T-helper 1 cell (primary cell): ENCODE measurements at places on chromosomes 3 and 15.

DNA sequence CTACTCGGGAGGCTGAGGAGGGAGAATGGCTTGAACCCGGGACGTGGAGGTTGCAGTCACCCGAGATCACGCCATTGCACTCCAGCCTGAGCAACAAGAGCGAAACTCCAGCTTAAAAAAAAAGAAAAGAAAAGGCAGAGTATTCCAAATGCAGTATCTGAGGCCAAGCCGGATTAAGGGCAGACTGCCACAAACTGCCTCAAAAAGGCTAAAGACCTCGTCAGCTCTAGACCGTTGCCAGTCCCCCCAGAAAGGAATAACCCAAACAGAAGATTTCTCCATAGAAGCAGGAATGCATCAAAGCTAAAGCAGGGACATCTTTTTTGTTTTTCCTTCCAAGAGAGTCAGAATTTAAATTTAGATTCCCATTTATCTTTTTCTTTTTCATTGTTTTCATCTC, 72.9 kb downstream of the TM4SF4 start:
- no peak for DNase-seq

DNA sequence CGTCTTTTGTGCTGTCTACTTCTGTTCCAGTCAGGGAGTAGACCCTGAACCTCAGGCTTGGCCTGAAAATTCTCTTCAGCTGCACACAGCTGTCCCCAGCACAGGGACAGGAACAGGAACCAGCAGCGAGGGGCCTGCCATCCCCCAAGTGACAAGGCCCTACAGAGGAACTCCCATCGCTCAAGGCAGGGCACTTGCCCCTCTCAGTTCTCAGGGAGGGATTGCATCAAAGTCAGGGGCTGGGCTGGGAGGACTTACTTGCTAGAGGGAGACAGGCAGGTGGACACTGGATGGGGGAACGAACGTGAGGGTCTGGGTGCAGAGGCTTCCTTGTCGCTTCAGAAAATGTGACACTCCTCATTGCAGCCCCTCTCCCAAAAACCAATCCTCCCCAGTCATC, 163.6 kb downstream of the CHSY1 start:
- no peak for DNase-seq

DNA sequence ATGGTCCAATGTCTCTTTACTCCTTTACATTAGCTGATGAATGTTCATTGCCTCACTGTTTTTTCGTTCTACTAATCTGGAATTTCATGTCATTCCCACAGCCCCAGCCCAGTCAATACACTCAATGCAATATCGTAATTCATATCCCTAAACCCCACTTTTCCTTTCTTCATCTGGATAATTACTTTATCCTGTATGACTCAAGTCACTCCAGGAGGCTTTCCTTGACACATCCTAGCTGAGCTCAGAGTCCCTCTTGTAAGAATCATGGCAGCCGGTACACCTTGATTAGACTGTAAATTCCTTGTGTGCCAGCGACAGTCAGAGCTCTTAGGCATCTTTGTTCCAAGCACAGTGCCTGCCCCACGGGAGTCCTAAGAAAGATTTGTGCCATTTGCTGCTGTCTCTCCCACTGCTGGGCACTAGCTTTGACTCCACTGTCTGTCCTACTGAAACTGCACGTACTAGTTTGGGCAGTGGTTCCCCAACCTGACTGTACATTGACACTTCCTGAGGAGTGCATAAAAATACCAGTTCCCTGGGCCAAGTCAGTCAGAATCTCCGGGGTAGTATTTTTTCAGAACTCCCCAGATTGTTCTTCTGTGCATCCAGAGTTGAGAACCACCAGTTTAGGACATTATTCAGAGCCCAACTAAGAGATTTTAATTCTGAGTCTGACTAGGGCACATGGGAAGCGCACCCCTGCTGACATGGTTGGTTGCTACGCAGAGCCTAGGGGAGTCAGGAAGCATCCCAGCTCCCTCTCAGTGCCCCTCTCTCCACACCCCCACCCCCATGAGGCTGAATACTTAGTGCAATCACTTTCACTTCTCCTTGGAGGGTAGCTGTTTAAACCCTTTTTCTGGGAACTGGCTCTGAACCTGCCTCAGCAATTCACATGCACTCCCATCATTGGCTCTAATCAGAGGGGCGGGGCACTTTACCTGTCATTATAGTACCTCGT, 19.5 kb upstream of the C3orf70 start:
- DNase-seq = no peak

DNA sequence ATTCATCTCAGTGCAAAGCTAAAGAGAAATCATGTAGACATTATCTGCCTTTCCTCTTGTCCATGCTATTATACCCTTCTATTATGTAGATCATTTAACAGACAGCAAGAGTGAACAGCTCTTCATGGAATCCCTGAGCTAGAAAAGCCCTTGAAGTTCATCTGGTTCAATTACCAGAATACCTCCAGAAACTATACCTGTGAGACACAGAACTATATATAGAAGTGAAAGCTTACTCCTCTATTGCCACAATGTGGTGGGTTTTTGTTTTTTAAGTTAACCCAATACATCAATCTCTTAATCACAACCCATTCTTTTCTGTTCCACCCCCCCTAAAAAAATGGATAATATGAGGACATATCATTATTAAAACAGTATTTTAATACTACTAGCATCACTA, 347.7 kb downstream of the PLCL2 start:
- no peak for DNase-seq

GRCh38 chr3:196813903-196814302, 53.8 kb upstream of the SENP5 start:
- no peak for DNase-seq

- no peak for DNase-seq
These were observed 33.3 kb upstream of the SLC41A3 start for GRCh38 chr3:126117212-126117611.

DNA sequence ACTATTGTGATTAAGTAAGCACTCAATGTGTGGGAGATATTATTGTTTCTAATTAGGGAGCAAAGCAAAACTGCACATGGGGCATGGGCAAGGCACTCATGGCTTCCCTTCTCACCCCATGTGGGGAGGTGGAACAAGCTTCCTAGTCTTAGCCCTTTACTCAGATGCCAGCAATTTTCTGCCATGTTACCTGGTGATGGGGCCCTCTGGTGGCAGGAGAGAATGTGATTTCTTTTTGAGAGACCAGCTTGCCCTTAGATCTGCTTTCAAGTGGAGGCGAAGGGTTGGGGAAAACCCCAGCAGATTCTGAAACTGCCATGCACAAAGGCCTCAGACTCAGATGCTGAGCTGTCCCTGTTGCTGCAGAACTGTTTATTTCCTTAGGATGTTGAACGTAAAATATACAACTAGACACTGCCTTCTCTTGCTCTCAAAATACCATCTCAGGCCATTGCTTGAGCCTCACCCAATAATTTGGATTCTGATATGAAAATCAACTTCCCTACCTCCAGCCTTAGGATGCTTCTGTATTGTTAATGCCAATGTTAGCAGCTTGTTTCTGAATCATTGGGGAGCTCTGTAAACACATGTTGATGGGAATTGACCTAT, 130.2 kb upstream of the TPRG1 start:
- DNase-seq = peak; percentile 54

DNA sequence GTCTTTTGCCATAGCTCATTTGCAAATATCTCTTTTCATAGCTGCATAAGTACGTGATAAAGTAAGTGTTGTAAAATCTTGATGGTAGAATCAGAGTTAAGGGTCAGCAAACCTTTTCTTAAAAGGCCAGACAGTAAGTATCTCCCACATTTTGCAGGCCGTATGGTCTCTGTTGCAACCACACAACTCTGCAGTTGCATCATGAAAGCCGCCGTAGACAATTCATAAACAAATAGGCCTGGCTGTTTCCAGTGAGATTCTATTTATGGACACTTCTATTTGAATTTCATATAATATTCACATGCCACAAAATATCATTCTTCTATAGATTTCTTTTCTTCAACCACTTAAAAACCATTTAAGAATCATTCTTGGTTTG, 248.5 kb downstream of the TLE3 start:
- no peak for DNase-seq

DNA sequence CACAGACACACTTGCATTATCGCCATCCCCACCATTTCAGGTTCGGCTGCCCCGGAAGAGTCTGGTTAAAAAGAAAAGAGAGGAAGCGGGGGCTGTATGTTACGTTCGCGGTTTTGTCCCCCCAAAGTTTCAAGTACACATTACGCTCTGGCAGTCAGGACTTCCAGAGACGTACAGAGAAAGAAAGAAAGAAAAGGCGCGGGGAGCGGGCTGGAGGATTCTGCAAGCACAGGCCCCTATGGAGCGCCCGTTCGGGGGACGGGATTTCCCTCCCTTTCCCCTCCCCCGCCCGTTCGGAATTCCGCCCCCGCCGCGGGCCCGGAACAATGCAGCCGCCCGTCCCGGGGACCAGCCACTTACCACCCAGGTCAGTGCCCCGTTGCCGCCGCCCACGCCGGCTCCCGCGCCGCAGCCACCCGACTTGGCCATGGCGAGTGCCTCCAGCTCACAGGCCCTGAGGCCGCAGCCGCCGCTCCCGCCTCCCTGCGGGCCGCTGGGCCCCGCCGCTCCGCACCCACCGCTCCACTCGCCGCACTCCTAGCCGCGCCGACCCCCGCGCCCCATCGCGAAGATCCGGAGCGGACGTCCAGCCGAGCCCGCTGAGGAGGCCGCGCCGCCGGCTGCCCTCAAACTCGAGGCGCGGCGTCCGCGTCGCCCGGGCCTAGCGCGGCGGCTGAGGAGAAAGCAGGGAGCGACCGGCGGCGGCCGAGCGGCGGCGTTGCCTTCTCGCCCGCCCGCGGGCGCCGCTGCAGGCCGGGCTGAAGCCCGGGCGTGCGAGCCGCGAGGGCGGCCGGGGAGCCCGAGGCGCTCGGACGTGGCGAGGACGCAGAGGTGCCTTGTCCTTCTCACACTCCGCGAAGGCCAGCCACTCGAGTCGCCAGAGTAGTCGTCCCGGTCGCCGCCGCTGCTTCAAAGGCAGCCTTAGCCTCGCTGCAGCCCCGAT, 567 bp downstream of the TOP2B start:
- DNase-seq = peak; percentile 29

DNA sequence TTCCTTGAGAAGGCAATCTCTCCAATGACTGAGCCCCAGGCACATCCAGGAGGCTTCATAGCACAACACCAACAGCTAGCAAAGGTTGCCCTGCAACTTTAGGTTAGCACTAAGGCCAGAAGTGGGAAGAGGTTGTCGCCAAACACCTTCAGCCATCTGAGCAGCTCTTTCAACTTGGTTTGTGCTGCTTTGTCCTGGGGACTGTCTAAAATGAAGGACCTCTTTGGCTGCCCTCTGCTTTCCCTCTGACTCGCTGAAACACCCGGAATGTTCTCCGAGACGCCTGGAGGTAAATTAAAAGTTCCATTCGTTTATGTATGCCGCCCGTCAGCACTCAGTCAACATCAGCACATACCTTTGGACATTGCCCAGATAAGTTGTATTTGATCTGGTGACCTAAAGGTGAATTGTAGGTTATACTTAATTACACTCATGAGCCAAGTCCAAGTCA, 121.2 kb upstream of the NR2F2 start:
- no peak for DNase-seq

- DNase-seq = peak; percentile 39
These were observed 456.3 kb downstream of the FOXP1 start for GRCh38 chr3:71127052-71127831.

GRCh38 chr3:178386880-178387279, 149.4 kb upstream of the KCNMB2 start:
- DNase-seq = no peak

GRCh38 chr3:133380481-133381225, 19.2 kb upstream of the BFSP2 start:
- no peak for DNase-seq

- peak; percentile 40 for DNase-seq
These were observed 235.9 kb downstream of the LPP start for GRCh38 chr3:188389711-188390342.
